ENCODE measurements at places on chromosomes 2 and 18.

DNA sequence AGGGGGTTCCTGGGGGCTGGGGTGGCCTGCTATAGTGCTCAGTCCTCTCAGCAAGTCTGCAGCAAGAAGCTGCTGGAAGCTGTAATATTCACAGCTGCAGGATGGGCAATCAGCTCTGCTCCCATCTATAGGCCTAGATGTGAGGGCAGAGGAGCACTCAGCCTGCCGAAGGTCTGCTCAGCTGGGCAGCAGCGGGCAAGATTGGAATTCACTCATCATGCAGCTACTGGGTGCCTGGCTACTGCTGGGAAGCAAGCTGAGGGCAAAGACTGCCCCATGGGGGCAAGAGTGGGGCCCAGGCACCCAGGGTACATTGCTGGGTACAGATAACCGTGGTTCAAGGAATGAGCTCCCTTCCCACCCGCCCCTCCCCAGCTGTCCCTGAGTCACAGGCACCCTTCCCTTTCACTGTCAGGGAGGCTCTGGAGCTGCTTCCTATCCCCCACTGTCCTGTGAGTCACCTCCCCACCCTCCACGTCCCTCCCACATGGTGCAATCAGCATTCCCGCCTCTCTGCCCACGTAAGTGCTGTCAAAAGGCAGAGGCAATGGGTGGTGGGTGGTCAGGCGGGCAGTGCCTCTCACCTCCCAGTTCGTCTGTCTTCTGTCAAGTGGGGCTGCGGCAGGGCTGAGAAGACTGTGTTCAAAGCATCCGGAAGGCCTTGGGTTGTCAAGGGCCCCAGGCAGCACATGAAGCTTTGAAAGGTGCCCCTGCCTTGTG lies 169.2 kb downstream of the TRIM43 start:
- peak; percentile 28 for DNase-seq

DNA sequence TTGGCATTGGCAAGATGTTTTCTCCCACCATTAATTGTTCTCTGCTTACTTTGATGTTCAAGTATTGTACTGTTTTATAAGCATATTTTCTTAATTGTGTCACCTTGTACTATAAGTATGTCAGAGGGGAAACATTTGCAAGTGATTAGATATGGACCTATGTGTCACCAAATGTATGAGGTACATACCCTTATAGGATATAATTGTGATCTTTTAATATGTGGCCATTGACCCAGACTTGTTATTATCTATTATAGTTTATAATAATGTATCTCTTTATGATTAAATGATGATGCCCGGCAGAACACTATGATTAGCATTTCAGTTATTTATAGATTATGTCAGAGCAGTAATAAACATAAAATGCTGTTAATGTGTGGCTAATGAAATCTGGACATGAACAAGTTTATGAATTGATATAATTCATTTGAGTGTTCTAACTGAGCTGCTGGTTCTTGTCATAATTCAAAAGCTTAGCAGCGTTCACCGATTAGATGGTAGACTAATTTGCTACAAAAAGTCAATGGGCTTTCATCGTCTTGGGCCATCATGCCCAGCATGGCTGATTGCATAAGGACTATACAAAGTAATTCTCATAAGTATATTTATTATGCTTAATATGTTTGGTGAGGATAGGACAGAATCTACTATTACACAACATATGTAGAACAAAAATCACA lies 480.9 kb upstream of the FANCL start:
- DNase-seq: no peak

GRCh38 chr2:132937629-132938028 lies 267.6 kb upstream of the LYPD1 start:
- DNase-seq: no peak

DNA sequence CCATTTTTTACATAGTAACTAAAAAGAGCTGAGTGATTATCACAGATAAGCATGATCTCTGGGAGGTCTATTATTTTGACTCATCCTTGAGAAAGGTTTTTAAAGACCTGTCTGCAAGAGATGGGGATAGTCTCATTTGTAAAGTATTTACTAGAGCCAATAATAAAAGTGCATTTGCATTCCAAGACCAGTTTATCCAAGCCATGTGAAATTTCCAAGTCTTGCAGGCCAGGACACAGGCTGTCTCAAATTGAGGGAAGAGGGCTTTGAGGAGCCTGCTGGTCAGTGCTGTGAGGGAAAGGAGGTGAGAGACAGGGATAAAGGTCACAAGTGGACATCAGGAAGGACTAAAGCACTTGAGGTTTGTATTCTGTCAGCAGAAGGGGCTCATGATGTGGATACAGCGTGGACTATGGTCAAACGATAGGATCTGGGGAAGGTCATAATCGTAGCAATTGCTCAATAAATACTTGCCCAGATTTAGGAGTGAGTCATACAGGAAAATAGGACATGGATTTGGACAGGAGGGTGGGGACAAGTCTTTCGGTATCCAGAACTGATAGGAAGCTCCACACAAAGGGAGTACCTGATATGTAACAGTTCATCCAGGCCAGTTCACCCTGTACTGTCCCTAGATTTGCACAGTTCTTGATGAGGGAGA lies 6.6 kb upstream of the CDH2 start:
- DNase-seq: no peak

Data from nucleus accumbens (tissue), 56 donors.